ENCODE measurements at places on chromosomes 7 and 10.

GRCh38 chr10:34291466-34292193, 523.5 kb downstream of the PARD3 start:
- DNase-seq = no peak

- no peak for DNase-seq
Measured at GRCh38 chr10:75304313-75304712, 68.6 kb upstream of the COMTD1 start.

- no peak for DNase-seq
Measured at GRCh38 chr7:19621740-19622139, 87.1 kb downstream of the POLR1F start.

DNA sequence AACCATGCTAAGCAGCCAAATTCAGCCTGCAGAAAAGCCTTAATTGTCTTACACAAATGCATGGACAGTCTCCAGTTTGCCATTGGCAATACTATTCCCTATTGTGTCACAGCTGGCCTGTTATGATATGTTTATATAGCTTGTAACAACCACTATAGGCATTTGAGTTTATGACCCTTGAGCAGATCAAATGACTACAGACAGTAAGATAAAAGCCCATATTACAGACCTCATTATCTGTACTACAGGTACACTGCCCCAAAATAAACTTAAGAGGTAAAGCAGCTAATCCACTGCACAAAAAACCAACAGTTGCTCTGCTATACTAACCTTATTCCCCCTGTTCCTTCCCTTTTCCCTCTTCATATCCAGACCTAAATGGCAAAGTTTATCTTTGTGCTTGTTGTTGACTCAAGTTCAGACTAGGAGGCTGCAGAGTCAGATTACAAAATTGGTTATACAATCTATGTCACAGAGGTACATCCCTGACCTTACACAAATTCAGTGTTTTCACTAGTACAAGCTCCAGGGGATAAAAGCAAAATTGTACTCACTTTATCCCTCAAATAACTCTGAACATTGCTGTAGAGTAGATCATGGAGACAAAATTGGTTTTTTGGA, 218.4 kb downstream of the GRM8 start:
- DNase-seq = no peak

DNA sequence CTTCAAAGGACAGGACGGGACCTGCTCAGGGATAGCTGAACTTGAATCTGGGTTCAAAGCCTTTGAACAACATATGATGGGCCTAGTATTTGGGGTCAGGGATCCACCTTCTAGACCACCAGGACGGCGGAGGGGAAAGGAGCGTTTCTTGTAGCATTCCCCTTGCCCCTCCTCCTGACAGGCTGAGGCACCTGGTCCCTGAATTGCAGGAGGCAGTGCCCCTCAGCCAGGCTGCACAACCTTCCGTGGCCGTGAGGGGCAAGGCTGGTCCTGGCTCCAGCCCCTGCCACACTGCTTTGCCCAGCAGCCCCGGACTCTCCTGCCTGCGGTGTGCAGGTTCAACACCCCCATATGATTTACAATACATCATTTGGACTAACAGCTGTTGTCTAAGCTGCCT, 58.1 kb downstream of the INSIG1 start:
- DNase-seq = no peak

DNA sequence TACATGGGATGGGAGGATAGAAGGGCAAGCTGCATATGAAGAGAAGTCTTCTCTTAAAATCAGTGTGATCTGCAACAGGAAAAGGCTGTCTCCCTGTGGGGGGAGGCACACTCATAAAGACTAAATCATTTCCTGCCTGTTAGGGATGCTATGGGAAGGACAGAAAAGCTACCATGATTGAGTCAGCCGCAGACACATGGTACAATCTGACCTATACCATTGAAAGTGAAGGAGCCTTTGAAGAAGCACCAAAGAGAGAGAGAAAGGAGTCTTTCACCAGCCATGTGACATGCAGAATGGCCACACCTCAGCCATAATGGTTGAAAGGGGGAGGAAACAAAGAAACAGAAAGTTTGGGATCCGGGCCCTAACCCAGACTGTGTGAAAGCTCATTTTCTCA, 29.1 kb downstream of the NUDCD3 start:
- DNase-seq = no peak

DNA sequence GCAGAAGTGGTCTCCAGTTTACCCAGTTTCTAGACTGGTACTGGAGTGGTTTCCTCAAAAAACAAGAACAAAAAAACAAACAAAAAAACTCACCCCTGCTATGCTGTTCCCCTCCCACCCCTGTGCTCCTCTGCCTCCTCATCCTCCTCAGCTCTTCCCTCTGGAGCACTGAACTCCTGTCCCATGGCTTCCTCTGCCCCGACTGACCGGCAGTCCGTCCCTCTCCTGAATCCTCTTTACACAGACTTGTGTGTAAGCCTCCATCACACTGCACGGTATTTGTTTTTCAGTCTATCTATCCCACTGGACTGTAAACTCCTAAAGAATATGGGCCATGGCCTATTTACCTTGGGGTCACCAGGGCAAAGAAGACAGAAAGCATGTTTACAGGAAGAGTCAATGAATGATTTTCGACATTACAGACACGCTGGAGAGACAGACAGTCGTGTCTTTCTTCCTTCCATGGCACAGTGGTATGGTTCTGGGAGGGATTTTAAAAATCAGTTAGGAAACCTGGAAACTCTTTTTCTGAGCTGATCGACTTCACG, 265.3 kb downstream of the GLI3 start:
- no peak for DNase-seq

- DNase-seq = no peak
Measured at GRCh38 chr7:139620676-139621344, 97.3 kb downstream of the CLEC2L start.

DNA sequence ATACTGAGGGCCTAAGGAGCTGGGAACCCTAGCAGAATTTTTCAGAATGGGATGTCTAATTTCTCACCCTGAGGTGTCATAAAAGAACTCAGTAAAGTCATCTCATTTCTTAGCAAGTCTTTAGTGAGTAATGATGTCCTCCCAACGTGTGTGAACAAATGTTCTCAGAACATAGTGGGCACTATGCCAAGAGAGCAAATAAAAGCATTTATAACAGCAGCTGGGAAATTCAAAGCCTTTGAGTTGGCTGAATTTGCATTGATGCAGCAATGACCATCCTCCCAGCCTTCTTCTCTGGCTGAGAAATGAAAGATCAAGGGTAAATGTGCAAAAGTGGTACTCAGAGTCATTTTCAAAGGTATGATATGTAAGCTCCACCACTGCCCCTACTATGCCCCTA, 109.4 kb downstream of the FAM107B start:
- DNase-seq = no peak

DNA sequence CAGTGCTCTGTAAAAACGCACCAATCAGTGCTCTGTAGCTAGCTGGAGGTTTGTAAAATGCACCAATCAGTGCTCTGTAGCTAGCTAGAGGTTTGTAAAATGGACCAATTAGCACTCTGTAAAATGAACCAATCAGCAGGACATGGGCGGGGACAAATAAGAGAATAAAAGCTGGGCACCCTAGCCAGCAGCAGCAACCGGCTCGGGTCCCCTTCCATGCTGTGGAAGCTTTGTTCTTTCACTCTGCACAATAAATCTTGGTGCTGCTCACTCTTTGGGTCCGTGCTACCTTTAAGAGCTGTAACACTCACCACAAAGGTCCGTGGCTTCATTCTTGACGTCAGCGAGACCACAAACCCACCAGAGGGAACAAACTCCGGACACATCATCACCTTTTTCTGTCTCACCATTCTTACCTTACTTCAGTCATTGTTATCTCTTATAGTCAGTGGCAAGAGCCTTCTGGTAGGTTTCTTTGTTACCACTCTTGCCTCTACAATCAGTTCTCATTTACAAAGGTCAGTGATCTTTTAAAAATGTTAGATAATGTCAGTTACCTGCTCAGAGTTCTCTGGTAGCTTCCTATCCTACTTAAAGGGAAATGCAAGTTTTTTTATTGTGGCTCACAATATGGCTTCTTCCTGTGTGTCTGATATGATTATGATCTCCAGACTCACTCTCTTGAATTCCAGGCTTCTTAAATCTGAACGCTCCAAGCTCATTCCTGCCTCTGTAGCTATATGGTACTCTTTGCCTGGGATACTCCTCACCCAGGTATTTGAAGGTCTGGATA, 4.5 kb downstream of the STAM start:
- DNase-seq = no peak

DNA sequence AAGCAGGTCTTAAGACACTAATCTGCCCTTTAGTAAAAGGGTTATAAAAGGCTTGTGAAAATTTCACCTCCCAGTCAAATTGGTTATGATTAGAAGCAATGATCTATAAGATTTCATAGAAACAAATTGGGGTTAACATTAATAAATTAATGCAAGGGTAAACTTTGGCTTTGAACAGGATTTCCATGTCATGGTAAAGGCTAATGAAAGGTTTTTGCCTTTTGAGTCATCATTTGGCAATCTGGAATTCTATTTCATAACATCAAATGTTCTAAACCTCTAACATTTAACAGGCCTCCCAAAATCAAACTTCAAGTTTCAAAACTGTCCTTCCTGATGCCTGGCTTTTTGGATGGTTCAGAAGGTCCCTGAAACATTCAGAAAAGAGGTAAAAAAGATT, 62.4 kb downstream of the COA1 start:
- DNase-seq = no peak

GRCh38 chr7:127119517-127119916, 133.2 kb downstream of the GRM8 start:
- DNase-seq = no peak

GRCh38 chr10:74347522-74347921, 196.5 kb downstream of the ADK start:
- no peak for DNase-seq

GRCh38 chr7:151233804-151234203, 1.5 kb downstream of the CHPF2 start:
- DNase-seq = no peak

DNA sequence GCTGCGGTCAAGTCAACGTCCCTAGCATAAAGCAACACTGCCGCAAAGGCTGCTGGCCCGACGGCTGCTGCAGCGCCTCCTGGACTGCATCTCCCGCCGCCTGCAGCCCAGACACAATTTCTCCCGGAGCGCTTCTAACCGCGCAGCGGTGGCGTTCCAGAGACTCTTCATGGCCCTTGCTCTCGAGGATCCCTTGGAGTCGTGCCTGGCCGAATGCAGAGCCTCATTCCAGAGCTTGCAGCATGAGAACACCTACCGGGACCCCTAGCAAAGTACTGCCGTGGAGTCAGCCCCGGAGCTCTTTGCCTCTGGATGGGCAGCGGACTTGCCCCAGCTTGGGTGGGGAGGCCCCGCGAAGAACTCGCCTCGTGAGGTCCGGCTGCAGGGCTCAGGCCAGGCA, 79.7 kb upstream of the ZNF32 start:
- no peak for DNase-seq

DNA sequence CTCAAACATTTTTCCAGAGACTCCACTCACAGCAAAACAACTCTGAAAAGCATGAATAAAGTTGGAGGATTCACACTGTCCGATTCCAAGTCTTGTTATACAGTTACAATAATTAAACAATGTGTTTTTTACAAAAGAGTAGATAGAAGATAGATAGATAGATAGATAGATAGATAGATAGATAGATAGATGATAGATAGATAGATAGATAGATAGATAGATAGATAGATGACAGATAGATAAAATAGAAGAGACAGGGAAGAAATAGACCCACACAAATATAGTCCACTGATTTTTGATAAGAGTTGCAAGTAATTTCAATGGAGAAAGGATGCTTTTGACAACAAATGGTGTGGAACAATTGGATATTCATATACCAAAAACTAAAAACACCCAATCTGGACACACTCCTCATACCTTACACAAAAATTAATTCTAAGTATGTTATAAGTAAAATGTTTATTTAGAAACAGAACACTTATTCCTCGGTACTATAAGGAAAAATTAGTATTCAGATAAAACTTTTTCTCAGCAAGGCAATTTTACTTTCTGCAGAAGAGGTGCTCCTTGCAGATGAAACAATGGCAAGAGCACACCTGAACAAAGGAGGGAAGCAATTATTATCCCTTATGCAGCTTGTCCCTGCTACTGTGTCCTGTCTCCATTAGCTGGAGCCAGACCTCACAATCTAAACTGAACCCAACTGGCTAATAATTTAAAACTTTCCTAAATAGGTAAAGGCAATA, 5.7 kb upstream of the TAS2R39 start:
- DNase-seq = no peak

DNA sequence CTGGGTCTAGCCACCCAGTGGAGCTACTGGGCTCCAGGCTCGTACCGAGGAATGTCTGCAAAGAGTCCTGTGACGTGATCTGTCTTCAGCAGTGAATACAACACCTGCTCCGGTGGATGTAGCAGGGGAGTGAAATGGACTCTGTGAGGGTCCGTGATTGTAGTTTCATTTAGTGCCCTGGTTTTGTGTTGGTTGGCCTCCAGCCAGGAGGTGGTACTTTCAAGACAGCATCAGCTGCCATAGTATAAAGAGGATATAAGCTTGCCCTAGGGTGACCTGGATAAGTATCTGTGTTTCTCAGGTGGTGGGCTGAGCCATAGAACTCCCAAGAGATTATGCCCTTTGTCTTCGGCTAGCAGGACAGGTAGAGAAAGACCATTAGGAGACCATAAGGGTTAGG, 24.6 kb upstream of the WNT2 start:
- no peak for DNase-seq

DNA sequence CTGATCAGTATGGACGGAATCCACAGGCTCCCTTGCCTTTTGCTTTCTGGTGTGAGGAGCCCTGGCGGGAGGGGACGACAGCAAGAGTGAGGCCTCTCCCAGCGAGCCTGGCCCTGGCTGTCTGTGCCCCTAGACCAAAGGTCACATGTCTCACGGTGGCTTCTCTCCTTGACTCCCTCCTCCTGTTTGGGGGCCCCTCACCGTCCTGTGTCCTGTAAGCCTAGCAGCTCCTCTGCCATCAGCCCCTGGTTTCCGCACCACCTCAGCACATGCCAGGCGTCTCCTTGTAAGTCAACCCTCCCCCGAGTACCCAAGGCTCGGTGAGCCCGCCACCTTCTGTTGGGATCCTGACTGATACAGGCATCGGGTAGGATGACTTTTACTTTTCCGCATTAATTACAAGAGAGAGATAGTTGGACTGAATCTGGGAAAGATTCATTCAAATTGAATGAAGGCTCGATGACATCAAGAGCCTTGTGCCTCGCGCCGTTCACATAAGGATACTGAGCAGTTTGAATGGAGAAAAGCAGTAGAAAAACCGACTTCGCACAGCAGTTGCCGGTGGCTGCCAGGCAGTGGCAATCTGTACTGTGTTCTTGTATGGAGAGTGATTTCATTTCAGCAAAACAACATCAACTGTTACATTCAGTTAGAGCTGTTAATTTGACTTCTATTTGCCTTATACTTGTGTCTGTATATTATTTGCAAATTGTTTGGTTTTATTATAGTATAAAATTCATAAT, 119.8 kb downstream of the XRCC2 start:
- no peak for DNase-seq

DNA sequence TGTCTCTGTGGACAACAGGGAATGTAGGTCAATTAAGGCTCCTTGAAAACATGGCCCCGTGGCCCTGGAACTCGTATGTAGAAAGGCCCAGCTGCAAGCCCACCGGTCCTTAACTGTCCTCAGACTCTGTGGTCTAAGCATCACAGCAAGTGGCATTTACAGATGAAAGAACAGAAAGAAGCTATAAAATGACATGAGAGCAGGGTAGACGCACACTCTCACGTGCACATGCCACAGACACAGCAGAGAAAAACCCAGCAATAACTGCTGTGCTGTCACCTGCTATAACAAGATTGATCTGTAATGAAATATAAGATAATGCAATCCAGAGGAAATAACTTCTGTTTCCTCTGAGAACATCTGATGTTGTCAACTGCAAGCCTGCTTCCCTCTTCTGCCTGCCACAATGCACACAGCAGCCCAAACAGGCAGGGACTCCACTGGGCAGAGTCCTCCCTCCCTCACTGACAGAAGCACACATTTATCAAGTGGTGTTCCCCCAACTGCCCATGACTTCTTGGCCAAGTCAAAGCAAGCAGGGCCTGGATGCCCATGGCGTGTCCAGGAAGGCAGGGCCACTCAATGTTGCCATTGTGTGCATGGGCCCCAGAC, 63.9 kb downstream of the GFRA1 start:
- no peak for DNase-seq
